ENCODE measurements at places on chromosomes 4 and X.
A peak's percentile ranks its signal among the peaks of the same experiment; 100 is the strongest.

DNA sequence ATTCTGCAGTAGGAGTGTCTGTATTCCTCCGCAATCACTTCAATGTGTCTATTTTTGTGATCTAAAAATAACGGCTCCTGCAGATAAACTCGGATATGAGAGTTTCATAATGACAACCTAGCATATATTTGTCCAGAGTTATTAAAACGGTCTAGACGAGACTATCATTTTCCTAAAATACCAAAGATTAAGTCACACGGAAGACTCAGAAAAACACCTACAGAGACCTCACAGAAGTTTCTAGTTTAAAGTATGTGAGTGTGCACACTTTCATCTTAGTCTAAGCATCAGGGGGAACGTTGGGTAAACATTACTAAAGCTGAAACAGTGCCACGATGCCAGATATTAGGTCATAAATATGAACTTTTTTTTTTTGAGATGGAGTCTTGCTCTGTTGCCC, 156.9 kb downstream of the AFAP1 start:
- no peak for DNase-seq

- no peak for DNase-seq
These were observed 40.1 kb downstream of the APLN start for GRCh38 chrX:129614481-129615255.

DNA sequence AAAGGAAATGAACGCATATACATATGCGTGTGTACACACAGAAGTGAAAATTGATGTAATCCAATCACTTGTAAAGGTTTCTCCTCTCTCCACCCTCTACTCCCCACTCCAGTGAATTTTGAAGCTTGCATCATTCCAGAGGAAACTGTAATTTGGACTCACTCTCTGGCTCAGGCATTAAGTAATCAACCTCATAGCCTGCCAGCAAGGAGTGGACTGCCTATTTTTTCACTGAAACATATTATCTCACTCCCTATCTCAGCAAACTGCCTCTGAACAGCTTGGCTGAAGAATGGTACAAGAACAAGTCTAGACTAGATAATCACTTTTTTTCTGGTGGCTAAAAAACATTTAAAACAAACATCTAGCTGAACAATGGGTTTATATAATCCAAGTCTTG, 124.2 kb downstream of the C4orf51 start:
- no peak for DNase-seq

GRCh38 chr4:69717778-69718177, 42.6 kb downstream of the SULT1B1 start:
- DNase-seq = no peak

DNA sequence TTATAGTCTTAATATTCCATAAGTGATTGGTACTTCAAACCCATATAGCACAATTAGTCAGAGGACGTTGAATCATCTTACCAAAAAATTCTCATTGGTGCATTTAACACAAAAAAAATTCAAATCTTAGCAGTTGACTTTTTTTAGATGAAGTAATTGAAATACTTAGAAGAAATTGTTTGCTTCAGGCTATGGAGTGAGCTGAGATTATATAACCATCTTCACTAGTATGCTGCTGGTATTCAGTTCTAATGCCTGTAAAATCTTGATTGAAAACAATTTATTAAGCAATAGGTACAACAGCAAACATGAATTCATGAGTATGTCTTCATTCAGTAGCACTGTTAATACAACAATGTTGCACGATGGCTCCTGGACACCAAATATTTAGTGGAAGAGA, 250.0 kb downstream of the GPM6A start:
- DNase-seq = no peak

- DNase-seq = peak; percentile 50
These were observed 239.6 kb downstream of the PARM1 start for GRCh38 chr4:75172551-75172950.

DNA sequence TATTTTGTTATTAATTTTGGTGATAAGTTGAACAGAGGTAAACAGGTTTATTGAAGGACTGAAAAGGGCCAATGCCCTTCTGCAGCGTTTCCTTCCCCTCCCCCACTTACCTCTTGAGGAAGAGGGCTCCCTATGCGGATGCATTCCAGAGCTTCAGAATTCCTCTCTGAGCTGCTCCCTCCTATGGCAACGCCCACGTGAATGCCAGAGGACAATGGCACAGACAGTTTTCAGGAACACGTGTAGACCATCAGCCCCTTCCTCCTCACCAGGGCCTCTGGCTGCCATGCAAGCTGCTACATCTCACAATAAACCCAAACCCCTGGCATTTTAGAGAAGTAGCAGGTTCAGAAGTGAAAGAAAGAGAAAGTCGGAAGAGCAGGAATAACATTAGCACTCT, 127.9 kb downstream of the CHRDL1 start:
- DNase-seq = no peak

DNA sequence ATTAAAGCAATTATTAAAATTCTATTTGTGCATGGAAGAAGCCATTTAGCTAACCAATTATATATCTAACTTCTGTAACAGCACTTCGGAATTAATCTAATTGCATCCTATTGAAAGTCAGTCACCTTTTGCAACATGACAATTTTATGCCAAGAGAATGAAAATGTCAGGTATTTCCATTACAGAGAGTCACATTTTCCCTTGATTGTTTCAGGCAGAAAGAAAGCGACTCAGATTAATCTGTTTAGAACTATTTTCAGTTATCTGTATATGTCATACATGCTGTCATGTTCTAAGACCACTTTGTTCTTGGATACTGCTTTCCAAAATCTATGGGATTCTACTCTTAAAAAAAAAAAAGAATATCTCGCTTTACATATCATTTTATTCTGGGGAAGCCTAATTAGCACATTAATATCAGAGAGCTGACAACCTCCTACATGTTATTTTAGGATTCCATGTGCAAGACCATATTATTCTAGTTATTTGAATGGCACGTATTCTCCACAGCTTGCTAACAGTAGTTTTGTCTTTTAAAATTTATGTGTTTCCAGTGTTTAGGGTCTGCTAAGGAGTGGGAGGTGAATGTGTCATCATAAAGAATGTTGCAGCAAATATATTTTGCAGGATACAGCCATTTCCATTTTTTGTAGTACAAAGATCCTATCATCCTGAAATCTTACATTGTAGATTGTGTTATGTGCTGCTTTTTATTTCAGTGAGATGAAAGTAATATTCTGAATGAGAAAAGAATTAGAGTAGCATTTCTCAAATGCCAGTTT, 31.7 kb downstream of the GALNT7 start:
- DNase-seq = no peak

DNA sequence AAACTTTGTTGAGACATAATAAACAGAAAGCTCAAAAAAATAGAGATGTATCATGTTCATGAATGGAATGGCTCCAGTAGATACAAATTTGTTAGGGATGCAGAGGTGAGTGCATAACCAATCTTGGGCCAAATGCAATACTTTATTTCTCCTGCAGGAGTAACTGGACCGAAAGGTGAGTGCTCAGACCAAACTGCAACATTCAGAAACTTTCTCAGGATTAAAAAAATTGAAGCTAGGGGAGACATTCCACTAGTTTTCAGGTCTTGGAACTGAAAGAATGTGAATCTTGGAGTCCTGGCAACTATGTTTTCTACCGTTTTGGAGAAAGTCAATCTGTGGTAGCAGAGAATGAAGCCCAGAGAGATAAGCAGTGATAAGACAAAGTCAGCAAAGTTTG, 21.2 kb upstream of the LCORL start:
- DNase-seq = no peak

GRCh38 chr4:139858436-139859205, 193.0 kb downstream of the MGST2 start:
- no peak for DNase-seq

DNA sequence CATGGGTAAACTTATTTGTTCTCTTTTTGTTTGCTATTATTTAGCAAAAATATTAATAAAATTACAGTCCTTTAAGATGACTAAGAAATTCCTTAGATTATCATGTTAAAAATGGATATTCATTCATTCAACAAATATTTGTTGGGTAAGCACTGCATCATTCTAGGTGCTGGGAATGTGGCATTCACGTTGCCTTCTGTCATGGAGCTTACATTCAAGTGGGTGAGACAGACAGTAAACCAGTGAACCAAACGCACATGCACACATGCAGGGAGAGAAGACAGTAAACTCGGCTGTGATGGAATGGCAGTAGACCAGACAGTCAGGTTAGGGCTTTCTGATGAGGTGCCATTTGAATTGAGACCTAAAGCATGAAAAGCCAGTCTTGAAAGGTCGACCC, 91.8 kb downstream of the STOX2 start:
- DNase-seq = no peak

GRCh38 chr4:14149176-14150053, 521.9 kb upstream of the BOD1L1 start:
- DNase-seq = no peak

GRCh38 chr4:92988301-92988700, 684.5 kb downstream of the GRID2 start:
- DNase-seq = no peak

DNA sequence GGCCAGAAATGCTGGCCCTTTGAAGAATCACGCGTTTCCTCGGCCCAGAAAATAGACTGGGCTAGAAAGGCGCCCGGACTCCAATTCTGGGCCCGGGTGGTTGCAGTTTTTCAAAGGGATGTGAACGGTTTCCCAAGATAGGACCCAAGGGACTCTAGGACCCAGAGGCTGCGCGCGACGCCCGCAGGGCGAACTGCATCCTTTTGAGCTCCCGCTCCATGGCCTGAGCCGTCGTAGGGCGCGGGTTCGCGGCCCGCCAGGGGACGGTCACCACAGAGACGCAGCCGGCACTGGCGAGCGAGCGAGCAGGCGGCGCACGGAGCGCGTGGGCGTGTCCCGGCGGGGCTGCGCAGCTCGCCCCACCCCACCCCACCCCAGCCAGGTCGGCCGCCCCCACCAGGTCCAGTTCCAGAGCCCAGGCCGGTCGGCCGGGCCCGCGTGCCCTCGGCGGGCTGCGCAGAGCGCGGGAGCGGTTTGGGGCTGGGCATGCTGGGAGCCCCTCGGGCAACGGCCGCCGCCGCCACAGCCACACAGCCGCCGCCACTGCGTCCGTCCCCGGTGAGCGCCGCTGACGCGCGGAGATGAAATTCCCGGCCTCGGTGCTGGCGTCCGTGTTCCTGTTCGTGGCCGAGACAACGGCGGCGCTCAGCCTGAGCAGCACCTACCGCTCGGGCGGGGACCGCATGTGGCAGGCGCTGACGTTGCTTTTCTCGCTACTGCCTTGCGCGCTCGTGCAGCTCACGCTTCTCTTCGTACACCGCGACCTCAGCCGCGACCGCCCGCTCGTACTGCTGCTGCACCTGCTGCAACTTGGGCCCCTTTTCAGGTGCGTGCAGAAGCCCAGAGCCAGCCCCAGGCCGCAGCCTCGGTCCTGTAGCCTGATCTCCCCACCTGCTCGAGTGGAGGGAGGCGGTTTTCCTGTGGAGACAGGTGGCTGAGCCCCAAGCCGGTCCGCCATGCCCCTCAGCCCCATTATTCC, at the start of gene XK:
XK (plus strand) TSS at position 411 of the 979 bp plus-strand sequence; CDS start at position 582, 171 bp downstream.
- peak; percentile 39 for DNase-seq
